Left colon (tissue), 2 donors: ENCODE measurements at places on chromosomes 11 and 22. TPM values are rescaled to one million over a fixed set of nuclear protein-coding genes. Genes with fewer than 3 reads are reported as not detected.

DNA sequence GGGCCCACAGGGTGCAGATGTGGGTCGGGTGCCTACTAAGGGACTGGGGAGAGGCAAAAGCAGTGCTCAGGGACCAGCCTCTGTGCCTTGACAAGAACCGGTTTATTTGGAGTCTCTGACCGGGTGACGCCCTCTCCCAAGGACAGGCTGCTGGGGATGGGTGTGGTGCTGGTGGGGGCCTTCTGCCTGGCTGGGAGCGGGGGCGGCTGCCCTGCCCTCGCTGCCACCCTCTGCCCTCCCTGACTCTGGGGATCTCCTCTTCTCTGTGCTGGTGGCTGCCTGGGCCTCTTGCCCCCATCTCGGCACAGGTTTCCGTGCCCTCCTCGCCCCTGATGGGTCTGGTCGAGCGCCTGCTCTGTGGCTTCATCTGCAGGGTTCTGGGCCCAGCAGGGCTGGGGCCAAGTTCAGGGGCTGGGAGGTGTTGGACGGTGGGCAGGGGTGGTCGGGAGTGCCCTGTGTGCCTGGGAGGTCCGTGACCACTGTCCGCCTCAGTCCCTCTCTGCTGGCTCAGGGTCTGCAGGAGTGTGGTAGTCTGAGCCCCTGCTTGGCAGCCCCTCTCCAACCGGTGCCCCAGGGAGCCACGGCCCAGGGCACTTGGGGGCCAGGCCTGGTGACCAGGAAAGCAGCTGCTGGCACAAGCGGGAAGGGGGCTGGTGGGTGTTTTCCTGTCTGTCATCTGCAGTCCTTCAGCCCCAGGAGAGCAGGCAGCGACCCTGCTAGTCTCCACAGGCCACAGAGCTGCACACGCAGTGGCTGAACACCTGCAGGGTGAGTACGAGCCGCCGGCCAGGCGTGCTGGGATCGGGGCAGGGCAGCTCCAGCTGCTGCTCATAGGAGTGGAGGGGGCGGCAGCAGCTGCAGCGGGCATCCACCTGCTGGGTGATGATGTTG, 23.5 kb downstream of the MUC6 start:
- DNase-seq: no peak

- no peak for DNase-seq
These were observed 4.9 kb downstream of the RRP8 start for GRCh38 chr11:6598555-6598954.

DNA sequence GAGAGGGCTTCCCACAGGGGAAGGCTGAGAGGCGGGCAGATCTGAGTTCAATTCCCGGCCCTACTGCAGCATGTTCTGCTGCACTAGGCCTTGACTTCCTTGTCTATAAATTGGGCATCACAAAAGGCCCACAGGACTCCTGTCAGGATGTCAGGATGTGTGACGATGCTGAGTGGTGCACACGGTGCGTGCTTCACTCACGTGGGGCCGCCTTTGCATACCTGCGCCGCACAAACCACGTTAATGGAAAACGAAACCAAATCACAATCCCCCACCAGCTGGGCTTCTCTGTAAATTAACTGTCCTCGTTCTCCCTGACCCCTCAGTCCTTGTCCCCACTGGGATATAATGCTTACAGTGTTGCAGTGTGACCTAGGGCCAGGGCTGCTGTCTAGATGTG, 32.3 kb upstream of the TSPAN18 start:
- no peak for DNase-seq

DNA sequence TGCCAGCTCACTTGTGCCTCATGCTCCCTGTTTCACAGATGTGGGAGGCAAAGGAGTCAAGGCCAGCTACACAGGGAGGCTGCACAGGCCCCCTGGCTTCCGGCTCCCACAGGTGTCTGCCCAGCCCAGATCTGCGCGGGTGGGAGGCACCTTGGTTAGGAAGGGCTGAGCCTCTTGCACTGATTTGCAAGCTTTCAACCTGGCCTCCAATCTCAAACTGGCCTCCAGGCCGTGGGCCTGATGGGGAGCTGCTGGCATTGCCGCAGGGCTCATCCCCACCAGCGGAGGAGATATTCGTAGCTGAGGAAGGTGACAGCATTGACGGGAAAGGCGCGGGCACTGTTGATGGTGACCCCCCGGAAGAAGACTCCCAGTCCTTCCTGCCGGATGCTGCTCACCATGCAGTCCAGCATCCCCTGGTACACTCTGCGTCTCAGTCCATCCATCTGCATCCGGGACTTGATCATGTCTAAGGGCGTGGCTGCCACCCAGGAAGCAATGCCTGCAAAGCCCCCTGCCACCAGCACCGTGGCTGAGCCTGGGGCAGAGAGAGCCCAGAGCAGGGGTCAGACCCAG, 6.2 kb downstream of the SLC25A45 start:
- DNase-seq: no peak

DNA sequence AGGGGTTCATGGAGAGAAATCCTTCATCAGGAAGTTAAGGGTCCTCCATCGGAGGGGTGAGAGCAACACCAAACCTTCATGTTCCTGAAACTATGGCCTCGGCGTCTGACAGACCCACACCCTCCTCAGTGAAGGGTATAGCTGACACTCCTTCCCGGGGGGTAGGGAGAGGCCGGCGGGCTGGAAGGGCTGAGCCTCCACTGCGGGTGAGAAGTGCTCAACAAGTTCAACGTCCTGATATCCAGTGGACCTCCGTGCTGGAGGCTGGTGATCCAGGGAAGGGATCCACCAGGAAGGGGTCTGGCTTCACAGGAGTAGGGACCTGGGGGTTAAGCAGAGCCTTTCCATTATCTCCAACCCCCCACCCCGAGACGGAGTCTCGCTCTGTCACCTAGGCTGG, 12.3 kb downstream of the CARS1 start:
- DNase-seq: no peak

GRCh38 chr22:39148727-39149535, 3.5 kb downstream of the CBX7 start:
- peak; percentile 69 for DNase-seq

- DNase-seq: peak; percentile 75
These were observed 54.1 kb upstream of the B3GAT1 start for GRCh38 chr11:134466156-134466555.

DNA sequence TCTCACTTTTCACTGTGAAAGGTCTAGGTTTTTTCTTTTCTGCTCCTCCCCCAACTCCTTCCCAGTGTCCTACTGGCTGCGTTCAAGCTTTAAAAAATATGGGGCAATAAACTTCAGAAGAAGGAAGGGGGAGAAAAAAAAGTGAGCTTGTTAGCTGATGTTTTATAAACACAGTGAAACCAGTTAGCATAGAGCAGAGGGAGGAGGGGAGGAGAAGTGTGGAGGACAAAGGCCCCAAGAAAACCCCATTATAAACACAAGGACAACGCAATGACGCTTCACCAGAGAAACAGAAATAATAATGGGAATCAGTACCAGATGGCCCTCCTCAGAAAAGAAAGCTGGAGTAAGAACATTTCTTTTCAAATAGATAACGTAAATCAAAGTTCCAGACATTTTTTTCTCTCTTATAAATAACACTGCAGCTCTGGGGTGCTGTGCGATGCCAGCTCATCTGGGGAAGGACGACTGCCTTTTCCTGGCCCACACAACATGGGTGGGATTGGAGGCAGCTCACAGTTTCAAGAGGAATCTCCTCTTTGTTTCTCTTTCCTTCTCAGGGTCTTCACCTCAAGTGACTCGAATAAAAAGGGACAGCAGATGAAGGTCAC, 235.4 kb upstream of the NARS2 start:
- no peak for DNase-seq

DNA sequence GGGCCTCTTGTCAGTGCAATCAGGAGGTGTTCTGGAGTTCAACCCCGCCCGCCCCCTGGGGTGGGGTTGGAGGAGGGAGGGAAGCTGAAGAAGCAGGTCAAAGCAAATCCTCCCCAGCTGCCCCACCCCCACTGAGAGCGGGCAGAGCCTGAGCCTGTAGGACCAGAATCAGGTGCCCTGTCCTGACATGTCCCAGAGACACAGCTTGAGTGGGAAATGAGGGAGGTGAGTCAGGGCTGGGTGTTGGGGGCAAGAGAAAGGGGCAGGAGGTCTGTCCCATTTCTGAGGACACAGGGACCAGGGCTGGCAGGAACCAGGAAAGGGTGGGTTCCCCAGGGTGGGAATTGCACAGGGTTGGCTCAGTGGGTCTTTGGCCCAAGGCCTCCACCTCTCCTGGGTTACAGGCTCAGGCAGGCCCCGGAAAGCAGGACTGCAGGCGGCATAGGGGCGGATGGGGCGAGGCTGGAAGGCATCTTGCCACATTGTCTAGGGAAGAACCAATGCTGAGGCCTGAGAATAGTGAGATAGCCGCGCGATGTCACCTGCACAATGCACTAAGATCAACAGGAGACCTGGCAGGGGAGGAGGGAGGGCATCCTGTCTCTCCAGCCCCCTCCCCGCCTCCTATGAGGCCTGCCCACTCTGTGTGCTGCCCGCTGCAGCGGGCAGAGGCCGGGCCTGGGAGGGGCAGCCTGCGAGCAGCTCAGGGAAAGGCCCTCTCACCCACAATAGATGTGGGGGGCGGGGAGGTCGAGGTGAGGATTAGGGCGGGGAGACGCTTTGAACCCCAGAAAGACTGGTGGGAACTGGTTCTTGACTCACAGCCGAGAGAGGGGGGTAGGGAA, 32.4 kb downstream of the NECTIN1 start:
- peak; percentile 57 for DNase-seq

DNA sequence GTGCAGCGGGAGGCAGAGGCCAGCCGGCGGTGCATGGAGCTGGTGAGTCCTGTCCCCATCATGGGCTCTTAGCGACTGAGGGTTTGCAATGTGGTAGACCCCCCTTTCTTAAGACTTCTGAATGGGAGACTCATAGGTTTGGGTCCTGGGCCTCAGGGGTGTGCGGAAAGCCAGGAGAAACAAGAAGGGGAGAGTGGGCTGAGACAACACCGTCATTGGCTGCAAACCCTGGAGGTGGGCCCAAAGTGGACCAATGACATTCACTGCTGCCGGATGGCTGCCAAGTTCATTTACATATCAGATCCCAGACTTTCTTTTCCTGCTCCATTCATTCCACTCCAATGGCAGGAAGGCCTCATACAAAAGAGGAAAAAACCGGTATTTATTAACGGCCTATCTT, 213.3 kb downstream of the MYO18B start:
- DNase-seq: no peak

GRCh38 chr11:78078218-78079167, 1.2 kb downstream of the NDUFC2 start:
- DNase-seq: no peak

DNA sequence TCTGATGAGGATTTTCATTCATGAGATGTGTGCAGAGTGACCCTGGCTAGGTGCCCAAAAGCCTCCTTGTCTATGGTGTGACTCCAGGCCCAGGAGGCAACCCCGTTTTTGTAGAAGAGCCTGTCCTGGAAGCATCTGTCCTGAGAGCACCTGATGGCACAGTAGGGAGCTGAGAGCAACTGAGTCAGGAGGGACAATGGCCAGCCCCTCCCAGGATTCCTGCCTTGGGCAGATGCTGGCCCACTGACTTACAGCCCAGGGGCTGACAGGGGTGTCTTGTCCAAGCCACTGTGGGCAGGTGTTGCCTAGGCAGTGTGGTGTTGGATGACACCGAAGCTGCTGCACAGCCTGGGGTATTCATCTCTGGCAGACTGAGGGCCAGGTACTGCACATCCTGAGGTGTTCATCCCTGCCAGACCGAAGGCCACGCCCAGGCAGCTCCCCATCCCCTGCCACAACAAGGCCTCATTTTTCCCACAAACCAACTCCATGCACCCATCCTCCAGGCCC, 3.2 kb upstream of the RFPL2 start:
- no peak for DNase-seq

Gene PIWIL4
- total RNA-seq: 7.5 TPM

Gene ARHGAP20
- total RNA-seq: 1.1 TPM

Gene MMP3
- total RNA-seq: 0.50 TPM
